Activated CD4-positive, alpha-beta memory T cell treated with anti-CD3 and anti-CD28 coated beads, Interleukin-2, amount 10 ng/mL, durations not matched to agents 7 days and 5 days (primary cell): ENCODE measurements at places on chromosomes 6 and 20. TPM values are rescaled to one million over a fixed set of nuclear protein-coding genes. Genes with fewer than 3 reads are reported as not detected.

The DYNLT2 gene
- total RNA-seq, result 2.2 TPM

The C4A gene
- total RNA-seq, result 3.3 TPM

The PPP1R14C gene
- 0.10 TPM for total RNA-seq

The DLK2 gene
- 0.50 TPM for total RNA-seq

The OPN5 gene
- total RNA-seq, result not detected

The PRDM1 gene
- 112 TPM for total RNA-seq

The FNDC11 gene
- total RNA-seq, result 0.30 TPM

The SMLR1 gene
- not detected for total RNA-seq

DNA sequence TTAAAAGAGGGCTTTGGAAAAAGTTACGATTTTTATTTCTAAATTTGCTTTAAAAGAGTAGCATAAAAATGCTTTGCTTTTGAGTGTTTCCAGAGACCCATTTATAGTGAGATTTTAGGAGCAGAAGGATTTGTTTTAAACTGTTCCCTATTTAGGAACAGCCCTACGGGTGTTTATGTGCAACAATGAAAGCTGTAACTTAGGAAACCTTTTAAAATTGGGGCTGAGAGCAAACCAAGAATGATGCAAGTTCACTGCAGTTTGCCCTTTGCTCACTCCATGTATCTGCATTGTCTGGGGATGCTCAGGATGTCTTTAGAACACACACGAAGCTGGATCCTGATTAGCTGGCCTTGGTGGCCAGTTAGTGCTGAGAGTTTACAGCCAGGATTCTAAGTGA, 40.9 kb downstream of the GHRH start:
- H3K27me3 ChIP-seq, result no peaks in the 10 kb centered on the region
- H3K36me3 ChIP-seq, result peaks cover 65% of the 10 kb centered on the region
- no peak overlapping the region for H3K27ac ChIP-seq
- no peak for DNase-seq
- H3K4me1 ChIP-seq, result peaks cover 1% of the 10 kb centered on the region
- no peak overlapping the region for H3K4me3 ChIP-seq

DNA sequence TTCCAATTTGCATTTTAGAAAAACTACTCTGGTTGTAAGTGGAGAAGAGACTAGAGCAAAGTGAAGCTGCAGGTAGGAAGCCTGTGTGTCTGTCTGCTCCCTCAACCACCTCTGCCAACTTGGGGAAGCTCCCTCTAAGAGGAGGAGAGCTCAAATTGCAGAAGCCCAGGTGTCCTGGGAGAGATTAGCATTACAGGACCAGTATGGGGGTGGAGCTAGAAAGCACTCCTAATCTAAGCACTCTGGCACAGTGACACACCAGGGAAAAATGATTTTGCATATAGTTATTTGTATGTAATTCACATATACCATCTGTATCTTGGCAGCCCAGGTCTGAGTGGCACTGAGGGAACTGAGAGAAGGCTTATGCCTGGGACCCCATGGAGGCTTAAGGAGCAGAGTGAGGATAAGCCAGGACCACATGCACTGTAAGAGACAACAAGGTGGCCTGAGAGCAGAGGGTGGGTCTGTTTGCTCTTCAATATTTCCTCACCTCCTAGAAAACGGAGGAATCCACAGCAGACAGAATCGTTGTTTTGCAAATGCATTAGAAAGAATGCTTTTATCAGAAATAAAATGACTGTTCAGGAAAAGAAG, 13.6 kb downstream of the GSTA2 start:
- H3K4me1 ChIP-seq, result no peaks in the 10 kb centered on the region
- peaks cover 2% of the 10 kb centered on the region for H3K27me3 ChIP-seq
- no peaks in the 10 kb centered on the region for H3K36me3 ChIP-seq
- no peak overlapping the region for H3K27ac ChIP-seq
- DNase-seq, result no peak

GRCh38 chr6:130598021-130598989, 228.9 kb upstream of the SMLR1 start:
- H3K36me3 ChIP-seq, result peaks cover 5% of the 10 kb centered on the region
- no peak overlapping the region for H3K4me3 ChIP-seq
- H3K27me3 ChIP-seq, result no peaks in the 10 kb centered on the region
- H3K27ac ChIP-seq, result no peak overlapping the region

- no peaks in the 10 kb centered on the region for H3K36me3 ChIP-seq
- H3K27me3 ChIP-seq, result no peaks in the 10 kb centered on the region
- no peak overlapping the region for H3K4me3 ChIP-seq
- H3K27ac ChIP-seq, result no peak overlapping the region
- H3K4me1 ChIP-seq, result no peaks in the 10 kb centered on the region
- no peak for DNase-seq
Measured at GRCh38 chr6:56491606-56492328, 150.9 kb downstream of the DST start.

DNA sequence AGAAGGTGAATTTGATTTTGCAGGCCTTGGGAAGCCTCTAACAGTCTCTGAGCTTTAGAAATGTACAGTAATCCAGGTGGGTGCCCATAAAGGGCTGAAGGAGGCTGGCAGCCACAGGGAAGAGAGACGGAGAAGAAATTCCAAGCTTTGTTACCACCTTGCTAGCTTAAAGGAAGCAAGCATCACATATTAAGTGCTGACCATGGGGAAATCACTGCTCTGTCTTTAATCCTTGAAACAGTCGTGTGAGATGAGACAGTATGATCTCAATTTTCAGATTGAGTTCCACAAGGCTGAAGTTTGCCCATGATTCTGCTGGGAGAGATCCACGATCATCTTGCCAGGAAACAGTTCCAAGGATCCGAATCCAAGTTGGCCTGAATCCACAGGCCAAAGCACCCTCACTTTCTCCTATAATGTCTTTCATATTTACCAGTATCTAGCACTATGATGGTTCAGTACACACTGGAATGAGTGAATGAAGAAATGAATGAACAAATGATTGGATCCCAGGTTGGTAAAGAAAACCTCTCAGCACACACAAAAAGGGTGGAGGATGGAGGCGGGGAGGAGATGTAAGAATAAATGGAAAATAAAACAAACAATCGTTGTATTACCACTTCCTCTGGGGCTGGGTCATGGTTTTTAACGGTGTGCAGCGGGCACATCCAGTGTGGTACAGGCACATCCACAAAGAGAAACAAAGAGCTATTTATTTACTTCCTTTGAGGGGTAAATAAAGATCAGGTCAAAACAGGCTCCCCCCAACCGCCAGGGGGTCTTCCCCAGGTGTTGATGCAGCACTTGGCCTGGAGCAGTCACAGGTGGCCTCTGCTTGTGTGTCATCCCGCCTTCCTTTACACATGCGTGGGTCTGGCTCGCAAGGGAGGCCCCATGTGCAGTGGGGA, 28.2 kb upstream of the TAF8 start:
- H3K4me1 ChIP-seq, result peaks cover 74% of the 10 kb centered on the region
- H3K4me3 ChIP-seq, result peak overlapping the region; percentile 65
- peak overlapping the region; percentile 95 for H3K27ac ChIP-seq
- DNase-seq, result peak; percentile 80
- H3K27me3 ChIP-seq, result no peaks in the 10 kb centered on the region

DNA sequence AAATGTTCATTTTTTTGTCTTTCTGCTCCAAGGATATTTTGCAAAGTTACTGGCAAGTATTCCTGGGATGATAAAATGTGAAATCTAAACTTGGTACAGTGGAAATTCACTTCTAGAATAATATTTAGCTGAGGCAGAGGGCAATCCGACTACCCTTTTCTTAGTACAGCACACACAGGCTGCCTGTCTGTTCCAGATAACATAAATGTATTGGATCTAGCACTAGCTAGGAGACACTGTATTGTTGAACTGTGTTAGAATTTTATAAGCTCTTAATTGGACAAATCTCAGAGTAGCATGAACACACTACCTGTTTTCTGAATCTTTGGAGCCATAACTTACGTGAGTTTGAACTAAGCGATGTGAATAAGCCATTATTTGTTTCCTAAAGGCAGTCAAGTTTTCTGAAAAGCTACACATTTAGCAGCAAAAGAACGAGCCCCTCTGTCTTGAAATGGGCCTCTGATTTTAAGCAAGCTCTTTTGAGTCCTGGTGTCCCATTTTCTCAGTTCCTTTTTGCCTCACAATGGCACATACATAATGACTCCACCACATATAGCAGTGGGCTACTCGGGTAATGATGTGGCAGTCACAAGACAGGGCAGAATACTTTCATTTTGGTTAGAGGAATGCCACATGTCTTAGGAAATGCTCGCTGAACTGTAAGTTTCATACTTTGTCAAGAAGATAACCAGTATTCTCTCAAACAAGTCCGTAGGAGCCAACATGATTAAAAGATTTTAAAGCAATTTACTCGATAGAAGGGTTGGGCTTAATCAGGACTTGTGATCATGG, 116.5 kb upstream of the ESR1 start:
- peaks cover 27% of the 10 kb centered on the region for H3K4me1 ChIP-seq
- H3K36me3 ChIP-seq, result peaks cover 6% of the 10 kb centered on the region
- peak overlapping the region; percentile 67 for H3K27ac ChIP-seq
- H3K27me3 ChIP-seq, result peaks cover 4% of the 10 kb centered on the region

DNA sequence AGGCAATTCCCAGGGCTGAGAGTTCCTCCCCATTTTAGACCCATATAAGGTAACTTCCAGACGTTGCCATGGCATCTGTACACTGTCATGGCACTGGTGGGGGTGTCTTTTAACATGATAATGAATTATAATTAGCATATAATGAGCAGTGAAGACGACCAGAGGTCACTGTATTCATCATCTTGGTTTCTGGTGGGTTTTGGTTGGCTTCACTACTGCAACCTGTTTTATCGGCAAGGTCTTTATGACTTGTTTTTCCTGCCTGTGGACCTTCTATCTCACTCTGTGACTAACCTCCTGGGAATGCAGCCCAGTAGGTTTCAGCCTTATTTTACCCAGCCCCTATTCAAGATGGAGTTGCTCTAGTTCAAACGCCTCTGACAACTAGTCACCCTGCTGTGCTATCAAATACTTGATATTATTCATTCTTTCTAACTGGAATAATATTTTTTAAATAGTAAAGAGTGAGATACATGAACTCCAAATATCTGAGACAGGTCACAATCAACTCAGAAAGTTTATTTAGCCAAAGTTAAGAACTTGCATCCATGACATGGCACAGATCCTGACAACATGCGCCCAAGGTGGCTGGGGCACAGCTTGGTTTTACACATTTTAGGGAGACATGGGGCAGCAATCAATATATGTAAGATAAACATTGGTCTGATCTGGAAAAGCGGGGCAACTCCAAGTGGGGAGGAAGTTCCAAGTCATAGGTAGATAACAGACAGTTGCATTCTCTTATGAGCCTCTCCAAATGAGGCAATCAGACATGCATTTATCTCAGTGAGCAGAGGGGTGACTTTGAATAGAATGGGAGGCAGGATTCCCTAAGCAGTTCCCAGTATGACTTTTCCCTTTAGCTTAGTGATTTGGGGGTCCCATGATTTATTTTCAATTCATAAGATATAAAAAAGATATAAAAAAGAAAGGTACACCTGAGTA, 1.2 kb upstream of the UFL1 start:
- H3K27ac ChIP-seq, result peak overlapping the region; percentile 40
- peaks cover 22% of the 10 kb centered on the region for H3K4me1 ChIP-seq
- no peak for DNase-seq
- H3K27me3 ChIP-seq, result no peaks in the 10 kb centered on the region

DNA sequence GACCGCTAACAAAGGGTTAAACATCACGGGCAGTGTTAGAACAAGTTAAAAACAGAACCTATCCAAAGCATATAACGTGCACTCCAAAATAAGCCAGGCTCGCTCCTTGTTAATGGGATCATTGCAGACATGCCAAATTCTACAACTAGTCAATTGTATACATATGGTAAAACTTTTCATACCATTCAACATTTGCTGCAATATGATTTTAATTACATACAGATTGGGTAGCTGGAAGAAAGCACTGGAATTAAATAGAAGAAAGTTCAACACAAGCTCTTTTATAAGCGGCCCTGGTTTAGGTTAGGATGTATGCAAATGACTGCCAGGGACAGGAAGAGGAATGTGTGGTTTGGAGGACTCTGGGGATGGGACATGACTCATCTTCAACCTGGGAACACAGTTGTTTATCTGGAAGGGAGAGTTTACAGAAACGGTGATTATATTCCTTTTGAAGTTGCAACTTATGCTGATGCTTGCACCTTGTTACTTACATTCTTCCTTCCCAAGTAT, 62.5 kb upstream of the TIAM2 start:
- no peaks in the 10 kb centered on the region for H3K36me3 ChIP-seq
- no peak overlapping the region for H3K4me3 ChIP-seq
- H3K27me3 ChIP-seq, result no peaks in the 10 kb centered on the region
- no peak for DNase-seq

GRCh38 chr6:53999088-53999755, 112.0 kb upstream of the MLIP start:
- peaks cover 3% of the 10 kb centered on the region for H3K27me3 ChIP-seq
- no peak overlapping the region for H3K27ac ChIP-seq
- no peak for DNase-seq
- H3K36me3 ChIP-seq, result no peaks in the 10 kb centered on the region
- no peak overlapping the region for H3K4me3 ChIP-seq
- peaks cover 4% of the 10 kb centered on the region for H3K4me1 ChIP-seq

DNA sequence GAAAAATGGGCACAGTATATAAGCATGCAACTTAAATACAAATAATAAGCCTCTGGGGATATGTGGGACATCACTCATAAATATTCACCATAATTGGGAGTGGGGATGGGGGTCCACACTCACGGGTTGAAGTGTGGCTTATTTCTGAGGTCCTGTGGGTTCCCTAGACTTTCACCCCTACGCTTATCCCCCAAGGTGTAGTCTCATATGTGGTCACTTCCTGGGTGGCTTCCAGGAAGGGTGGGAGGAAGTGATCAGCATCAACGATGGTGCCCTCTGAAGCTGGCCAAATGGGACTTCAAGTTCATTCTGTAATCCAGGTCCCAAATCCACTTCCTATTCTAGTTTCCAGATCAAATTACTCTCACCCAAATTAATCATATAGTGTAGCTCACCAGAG, 59.5 kb downstream of the GNAS start:
- no peak for DNase-seq
- peaks cover 44% of the 10 kb centered on the region for H3K4me1 ChIP-seq
- no peaks in the 10 kb centered on the region for H3K27me3 ChIP-seq
- H3K36me3 ChIP-seq, result peaks cover 56% of the 10 kb centered on the region
